Activated CD4-positive, alpha-beta T cell treated with anti-CD3 and anti-CD28 coated beads, Interleukin-2, amount 10 ng/mL, durations not matched to agents 7 days and 5 days (primary cell): ENCODE measurements at places on chromosomes 12 and 14. TPM values are rescaled to one million over a fixed set of nuclear protein-coding genes. Genes with fewer than 3 reads are reported as not detected.

KITLG gene
- total RNA-seq = 0.12 TPM

TDG gene
- total RNA-seq = 33.2 TPM

CAPZA3 gene
- not detected for total RNA-seq

ADGRD1 gene
- 0.05 TPM for total RNA-seq

ANKRD33 gene
- total RNA-seq = not detected

OR6C6 gene
- total RNA-seq = not detected

B4GALNT3 gene
- 7.0 TPM for total RNA-seq

TBX3 gene
- not detected for total RNA-seq

KCNJ8 gene
- total RNA-seq = not detected

AKAP5 gene
- total RNA-seq = 0.89 TPM

BHLHE41 gene
- not detected for total RNA-seq

MYF5 gene
- not detected for total RNA-seq

EIF2B1 gene
- 66.2 TPM for total RNA-seq

PA2G4 gene
- total RNA-seq = 244 TPM

MAP3K9 gene
- 4.8 TPM for total RNA-seq

TMEM52B gene
- total RNA-seq = not detected

CCDC196 gene
- total RNA-seq = not detected

RAD9B gene
- total RNA-seq = 0.99 TPM

TMEM253 gene
- not detected for total RNA-seq

ING4 gene
- total RNA-seq = 40.2 TPM

KRT1 gene
- total RNA-seq = 0.33 TPM

SGPP1 gene
- 20.0 TPM for total RNA-seq

KLRC3 gene
- total RNA-seq = not detected

LMNTD1 gene
- total RNA-seq = not detected

KHNYN gene
- 71.5 TPM for total RNA-seq

PLEKHA5 gene
- 5.1 TPM for total RNA-seq

PPFIA2 gene
- not detected for total RNA-seq

AMIGO2 gene
- total RNA-seq = 10.8 TPM

AKAP3 gene
- 2.6 TPM for total RNA-seq

TDRD9 gene
- total RNA-seq = 0.60 TPM
